Stimulated activated naive CD4-positive, alpha-beta T cell (primary cell): ENCODE measurements at places on chromosomes 16 and 17.

DNA sequence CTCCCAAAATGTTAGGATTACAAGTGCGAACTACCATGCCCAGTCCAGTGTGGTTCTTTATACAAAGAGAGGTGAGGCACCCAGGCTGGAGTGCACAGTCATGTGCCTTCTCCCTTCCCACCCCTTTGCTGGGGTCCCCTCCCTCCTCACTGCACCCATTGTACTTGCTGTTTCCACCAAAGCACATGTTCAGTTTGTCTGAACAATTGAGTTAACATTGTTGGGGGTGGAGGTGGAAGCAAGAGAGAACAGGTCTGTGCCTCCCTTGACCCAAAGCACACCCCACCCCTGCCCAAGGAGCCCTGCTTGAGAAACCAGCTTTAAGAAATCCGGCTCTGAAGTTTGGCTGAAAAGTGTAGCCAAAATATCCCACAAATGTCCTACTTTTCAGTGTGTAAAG is 142.3 kb upstream of the CDH5 start:
- no peak for DNase-seq

DNA sequence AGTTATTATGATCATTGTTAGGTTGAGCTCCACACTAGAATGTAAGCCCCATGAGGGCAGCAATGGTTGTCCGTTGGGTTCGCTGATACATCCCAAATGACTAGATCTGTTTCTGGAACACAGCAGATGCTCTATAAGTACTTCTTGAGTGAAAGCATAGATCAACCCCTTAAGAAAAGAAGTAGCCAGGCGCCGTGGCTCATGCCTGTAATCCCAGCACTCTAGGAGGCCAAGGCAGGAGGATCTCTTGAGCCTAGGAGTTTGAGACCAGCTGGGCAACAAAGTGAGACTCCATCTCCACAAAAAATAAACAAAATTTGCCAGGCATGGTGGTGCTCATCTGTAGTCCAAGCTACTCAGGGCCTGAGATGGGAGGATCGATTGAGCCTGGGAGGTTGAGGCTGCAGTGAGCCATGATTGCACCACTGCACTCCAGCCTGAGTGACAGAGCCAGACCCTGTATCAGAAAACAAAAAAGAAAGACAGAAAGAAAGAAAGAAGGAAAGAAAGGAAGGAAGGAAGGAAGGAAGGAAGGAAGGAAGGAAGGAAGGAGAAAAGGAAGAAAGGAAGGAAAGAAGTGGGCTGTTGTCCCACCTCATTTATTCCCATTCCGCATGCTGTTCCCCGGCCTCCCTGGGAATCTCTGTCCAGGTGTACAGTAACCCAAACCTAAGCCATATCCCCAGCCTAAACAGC is 54.4 kb upstream of the RPL38 start:
- no peak for DNase-seq

DNA sequence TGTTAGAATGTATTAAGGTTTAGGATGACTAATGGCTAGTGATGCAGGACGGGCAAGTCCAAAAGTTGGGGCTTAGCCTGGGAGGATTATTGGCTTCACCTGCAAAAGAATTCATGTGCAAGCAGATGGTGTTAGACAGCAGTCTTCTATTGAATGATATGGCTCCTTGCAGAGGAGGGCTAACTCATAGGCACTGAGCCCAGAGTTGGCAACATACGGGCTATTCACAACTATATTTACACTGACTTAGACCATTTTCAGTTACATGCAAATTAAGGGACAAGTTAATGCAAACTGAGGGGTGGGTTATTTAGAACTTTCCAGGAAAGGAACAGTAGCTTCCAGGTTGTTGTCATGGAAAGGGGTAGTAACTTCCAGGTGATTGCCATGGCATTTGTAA is 1017.1 kb upstream of the EEF2KMT start:
- DNase-seq, result no peak

DNA sequence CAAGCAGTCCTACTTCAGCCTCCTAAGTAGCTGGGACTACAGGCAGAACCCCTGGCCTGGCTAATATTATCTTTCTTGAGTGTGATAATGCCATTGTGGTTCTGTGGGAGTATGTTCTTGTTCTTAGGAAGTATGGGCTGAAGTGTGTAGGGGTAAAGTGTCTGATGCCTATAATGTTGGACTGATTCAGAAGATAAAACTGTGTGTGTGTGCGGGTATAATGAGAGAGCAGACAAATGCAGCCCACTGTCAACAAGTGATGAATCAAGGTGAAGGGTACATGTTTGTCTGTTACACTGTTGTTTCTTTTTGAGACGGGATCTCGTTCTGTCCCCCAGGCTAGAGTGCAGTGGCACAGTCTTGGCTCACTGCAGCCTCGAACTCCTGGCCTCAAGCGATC is 127.5 kb downstream of the CLEC16A start:
- DNase-seq, result no peak

GRCh38 chr16:67383284-67383683 is 10.0 kb downstream of the TPPP3 start:
- no peak for DNase-seq

- DNase-seq, result no peak
Observed at GRCh38 chr16:82400046-82400445, 226.7 kb upstream of the CDH13 start.

GRCh38 chr17:600576-601243 is 113.9 kb downstream of the VPS53 start:
- DNase-seq, result no peak

GRCh38 chr16:27534256-27534655 is 15.5 kb downstream of the GTF3C1 start:
- DNase-seq, result no peak

GRCh38 chr16:27127308-27127707 is 60.6 kb downstream of the C16orf82 start:
- no peak for DNase-seq

DNA sequence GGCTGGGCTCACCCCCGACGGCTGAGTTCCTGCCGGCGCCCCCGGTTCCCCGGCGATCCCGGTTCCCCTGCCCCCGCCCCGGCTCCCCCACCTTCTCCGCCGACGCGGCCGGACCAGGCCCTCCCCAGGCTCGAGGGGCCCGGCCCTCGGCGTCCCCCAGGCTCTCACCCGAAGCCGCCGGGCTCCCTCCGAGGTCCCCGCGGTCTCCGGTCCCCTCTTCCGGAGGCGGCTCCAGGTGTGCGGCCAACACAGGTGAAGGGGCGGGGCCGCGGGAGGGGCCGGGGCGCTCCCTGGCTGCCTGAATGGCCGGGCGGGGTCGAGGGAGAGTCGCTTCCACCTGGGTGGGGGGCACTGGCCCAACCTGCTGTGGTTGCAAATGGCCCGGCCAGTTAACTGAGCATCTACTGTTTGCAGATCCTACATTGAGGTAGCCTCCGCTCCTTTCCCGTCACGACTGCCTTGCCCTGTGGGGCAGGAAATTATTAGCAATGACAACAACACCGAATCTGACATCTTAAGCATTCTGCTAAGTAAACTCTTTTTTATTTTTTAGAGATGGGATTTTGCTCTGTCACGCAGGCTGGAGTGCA is at the start of gene BICDL2:
Gene BICDL2 (minus strand): TSS at position 219 of the 590 bp plus-strand sequence. CDS start 1,448 bp downstream, outside the sequence.
- DNase-seq, result no peak

DNA sequence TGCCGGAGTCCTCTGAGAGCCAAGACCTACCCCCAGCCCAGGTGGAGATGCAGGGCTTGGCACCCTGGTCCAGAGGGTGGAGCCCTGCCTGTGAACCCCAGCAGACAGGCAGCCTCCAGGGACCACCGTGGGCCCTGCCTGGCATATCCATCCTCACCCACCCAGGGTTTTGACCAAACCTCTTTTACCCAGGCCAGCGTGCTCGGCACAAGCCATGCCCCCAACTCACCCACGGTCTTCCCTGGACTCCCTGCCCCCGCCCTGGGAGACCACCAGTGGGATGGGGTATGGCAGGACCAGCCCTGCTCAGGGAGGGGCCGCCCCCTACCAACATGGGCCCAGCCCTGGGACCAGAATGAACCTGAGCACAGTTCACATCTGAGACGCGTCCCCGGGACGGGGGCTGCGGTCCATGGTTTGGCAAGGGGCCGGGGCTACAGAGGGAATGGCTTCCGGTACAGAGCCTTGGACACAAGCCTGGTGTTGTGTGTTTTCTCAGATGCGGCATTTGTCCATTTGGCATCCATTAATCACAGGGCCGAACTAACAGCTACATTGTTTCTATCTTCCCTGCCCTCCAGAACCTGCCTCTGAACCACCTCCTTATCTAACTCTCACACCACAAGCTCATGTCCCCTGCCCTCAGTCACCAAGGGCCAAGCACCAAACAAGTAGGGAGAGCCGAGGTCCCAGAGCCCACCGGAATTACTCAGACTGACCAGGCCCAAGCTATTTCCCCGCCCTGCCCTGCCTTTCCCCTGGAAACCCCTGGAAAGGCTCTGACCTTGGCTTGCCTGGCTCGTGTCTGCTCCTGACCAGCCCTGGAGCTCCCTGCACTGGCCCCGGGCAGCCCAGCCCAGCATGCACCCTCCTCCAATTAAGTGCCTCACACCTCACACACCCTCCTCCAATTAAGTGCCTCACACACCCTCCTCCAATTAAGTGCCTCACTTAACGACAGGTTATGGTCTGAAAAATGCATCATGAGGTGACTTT is 14.1 kb downstream of the HS3ST6 start:
- no peak for DNase-seq
